ENCODE measurements at places on chromosomes 5 and 9.

DNA sequence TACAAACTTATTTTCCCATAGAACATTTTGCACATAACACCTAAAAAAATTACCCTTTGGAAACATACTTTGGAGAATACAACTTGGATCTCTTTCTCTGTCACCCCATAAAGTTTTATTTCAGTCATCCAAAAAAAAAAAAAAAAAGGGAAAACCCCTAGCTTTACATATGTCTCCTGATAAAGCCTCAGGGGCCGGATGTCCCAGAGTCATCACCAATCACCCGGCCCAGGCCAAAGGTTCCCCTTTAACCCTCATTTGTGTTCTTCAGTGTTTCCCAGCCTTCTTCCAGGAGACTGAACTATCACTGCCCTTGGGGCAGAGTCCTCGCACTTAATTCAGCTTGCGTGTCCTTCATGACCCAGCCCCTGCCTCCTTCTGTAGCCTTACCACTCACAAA, 28.8 kb downstream of the ANXA6 start:
- DNase-seq: no peak

GRCh38 chr9:35526087-35526801, 36.3 kb downstream of the RUSC2 start:
- peak; percentile 76 for DNase-seq

DNA sequence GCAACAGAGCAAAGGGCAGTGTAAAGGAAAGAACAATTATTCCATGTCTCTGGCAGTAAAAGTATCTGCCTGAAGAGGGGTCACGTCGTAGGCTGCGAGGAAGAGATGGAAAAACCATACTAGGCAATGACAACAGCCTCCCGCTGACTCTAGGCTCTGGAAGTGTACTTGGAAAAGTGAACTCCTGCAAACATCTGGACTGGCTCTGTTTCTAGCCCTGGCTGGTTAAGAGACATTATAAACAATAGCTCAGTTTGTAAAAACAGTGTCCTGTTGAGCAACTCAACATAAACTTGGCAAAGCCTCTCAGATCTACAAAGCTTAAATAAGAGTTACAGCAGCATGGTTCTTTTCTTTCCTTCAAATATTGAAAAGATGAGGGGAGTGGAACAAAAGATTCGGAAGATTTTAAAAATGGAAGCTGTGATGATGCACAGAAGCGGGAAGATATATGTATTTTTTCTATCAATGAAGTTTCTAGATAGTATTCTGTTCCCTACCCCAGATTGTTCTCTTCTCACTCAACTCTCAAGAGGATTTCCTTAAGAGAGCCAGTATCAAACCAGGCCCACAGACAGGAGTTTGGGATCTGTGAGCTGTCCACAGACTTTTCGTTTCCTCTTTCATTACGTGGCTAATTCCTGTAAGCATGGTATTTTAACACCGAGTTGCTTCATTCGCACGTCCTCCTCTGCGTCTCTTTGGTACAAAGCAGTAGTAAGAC, 79.4 kb downstream of the SPTLC1 start:
- peak; percentile 87 for DNase-seq

DNA sequence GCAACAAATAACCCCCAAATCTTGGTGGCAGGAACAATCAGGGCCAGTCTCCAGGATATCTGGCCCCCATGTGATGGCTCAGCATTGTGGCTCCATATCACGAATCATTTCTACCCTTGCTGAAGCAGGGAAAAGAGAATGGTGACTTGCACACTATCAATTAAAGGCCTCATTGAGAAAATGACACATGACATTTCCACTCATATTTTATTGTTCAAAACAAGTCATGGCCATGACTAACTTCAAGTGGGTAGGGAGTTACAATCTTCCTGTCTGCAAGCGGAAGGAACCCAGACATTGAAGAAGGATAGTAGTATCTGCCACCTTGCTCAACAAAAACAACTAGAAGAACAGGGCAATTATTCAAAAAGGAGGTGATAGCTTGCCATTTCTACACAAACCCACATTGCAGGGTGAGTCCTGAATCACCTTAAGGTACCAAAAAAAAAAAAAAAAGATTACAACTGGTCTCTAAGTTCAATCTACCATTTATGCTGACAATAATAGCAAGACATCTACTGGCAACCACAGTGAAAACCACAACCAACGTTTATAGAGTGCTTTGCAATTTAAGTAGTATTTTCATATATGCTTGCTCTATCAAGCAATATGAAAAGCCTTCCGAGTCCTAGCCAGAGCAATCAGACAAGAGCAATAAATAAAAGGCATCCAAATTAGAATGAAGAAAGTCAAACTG, 186.7 kb upstream of the DAPK1 start:
- DNase-seq: no peak

- no peak for DNase-seq
Observed at GRCh38 chr5:73596705-73597328, 29.2 kb upstream of the ARHGEF28 start.

DNA sequence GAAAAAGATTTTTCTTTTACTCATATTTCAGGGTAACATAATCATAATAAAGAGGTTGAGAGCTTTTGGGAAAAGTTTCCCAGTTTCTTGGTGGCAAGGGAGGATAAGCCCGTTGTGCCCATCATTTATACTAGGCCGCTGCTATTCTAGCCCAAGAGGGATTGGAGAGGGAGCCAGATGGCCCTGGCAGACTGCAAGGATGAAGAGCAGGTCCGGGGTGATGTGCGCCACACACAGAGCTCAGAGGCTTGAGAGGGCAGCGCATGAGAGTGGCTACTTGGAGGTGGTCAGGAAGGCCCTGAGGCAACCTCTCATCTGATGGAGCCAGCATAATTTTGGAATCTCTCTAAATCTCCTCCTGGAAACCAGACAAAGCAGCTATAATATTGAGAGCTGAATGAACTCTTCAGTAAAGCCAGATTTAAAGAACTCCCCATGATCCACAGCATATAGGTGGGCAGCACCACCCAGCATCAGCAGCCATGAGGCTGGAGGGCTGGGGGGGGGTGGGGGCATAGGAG, 110.1 kb downstream of the MED27 start:
- DNase-seq: no peak

DNA sequence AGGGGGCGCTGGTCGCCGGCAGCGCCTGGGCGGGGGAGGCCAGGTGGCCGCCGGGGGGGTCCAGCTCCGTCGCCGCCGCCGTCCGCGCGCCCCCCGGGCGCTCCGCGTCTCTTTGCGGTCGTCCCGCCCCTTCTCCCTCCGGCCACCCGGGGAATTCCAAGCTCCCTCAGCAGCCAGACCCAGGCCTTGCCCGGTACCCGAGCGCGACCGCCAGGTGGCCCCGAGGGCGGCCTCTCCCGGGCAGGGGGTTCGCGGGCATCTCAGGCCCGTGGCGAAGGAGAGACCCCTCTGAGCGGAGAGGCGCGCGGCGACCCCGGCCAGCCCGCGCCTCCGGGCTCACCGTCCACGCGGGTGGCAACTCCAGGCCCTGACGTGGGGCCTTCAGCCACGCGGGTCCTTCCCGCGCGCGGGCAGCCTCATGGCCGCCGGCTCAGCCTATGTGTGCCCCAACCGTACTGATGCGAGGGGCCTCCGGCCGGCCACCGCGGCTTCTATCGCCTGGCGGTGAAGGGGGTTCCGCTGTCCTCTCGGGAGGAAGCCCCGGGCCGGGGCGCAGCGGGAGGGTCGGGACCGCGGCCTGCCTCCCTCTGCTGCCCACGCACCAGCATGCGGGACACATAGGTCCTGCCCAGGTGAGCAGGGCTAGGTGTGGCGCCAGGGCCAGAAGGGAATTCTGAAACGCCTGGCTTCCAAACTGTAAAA, 529 bp upstream of the NRARP start:
- no peak for DNase-seq

GRCh38 chr9:36346569-36346968, 53.5 kb downstream of the RNF38 start:
- no peak for DNase-seq

DNA sequence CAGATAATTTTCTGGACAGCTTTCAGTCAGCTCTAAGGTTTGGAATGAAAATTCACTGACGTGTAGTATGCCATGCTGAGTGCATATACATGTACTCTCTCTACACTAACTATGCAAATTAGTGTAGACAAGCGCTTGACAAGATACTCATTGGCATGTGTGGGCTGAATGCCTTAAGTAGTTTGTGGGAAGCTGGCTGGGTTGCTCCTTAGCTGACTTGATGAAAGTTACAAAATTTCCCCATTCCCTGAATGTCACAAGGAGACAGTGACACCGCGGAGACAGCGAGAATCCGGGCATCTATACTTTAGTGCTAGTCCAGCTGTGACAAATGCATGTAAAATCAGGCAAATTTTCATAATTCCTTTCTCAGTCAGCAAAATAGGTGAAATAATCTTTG, 51.6 kb upstream of the C5orf46 start:
- no peak for DNase-seq

GRCh38 chr5:1642621-1643061, 118.9 kb upstream of the LPCAT1 start:
- DNase-seq: no peak

DNA sequence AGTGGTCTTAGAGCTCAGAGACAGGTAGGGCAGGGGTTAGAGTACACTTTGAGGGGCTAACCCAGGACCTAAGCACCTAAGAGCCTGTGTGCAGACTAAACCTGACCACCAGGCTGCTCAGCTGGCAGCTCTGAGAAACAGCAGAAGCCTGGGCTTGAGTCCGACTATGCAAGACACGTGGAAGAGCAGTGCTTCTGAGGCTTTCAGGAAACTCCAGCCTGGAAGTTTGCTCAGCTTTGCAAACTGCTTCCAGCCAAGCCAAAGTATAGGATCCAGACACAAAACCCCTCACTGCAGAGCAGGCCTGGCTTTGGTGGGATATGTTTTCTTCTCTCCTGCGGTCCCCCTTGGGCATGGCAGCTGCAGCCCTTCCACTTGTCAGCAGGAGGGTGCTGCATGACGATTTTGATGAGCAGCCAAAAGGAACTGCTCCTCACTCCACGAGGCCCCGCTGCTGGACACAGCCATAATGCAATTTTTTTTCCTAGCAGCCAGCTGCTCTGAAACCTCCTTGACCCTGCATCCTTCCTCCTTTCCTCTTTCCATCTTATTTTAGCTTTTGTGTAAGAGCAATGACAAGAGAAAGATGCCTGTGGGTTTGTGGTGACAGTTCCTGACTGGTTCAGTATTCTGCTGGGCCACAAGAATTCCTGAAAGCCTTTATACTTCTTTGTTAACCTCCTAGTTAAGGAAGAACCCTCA, 123.1 kb downstream of the LIFR start:
- peak; percentile 94 for DNase-seq
